ENCODE measurements at places on chromosomes 12 and 14. TPM values are rescaled to one million over a fixed set of nuclear protein-coding genes. Genes with fewer than 3 reads are reported as not detected.
A peak's percentile ranks its signal among the peaks of the same experiment; 100 is the strongest.

GRCh38 chr12:67482751-67483661 is 165.5 kb upstream of the DYRK2 start:
- H3K36me3 ChIP-seq: no peaks in the 10 kb centered on the region
- peaks cover 36% of the 10 kb centered on the region for H3K4me1 ChIP-seq
- peak overlapping the region; percentile 69 for H3K27ac ChIP-seq

GRCh38 chr14:69692594-69692993 is 74.3 kb upstream of the SRSF5 start:
- peaks cover 81% of the 10 kb centered on the region for H3K4me1 ChIP-seq
- no peak overlapping the region for H3K4me3 ChIP-seq
- no peaks in the 10 kb centered on the region for H3K27me3 ChIP-seq
- peaks cover 22% of the 10 kb centered on the region for H3K36me3 ChIP-seq

GRCh38 chr12:5123921-5124320 is 80.2 kb downstream of the KCNA5 start:
- H3K36me3 ChIP-seq: no peaks in the 10 kb centered on the region
- H3K4me3 ChIP-seq: no peak overlapping the region
- DNase-seq: no peak
- H3K27me3 ChIP-seq: peaks cover 27% of the 10 kb centered on the region

The SLC6A12 gene
- not detected for total RNA-seq

DNA sequence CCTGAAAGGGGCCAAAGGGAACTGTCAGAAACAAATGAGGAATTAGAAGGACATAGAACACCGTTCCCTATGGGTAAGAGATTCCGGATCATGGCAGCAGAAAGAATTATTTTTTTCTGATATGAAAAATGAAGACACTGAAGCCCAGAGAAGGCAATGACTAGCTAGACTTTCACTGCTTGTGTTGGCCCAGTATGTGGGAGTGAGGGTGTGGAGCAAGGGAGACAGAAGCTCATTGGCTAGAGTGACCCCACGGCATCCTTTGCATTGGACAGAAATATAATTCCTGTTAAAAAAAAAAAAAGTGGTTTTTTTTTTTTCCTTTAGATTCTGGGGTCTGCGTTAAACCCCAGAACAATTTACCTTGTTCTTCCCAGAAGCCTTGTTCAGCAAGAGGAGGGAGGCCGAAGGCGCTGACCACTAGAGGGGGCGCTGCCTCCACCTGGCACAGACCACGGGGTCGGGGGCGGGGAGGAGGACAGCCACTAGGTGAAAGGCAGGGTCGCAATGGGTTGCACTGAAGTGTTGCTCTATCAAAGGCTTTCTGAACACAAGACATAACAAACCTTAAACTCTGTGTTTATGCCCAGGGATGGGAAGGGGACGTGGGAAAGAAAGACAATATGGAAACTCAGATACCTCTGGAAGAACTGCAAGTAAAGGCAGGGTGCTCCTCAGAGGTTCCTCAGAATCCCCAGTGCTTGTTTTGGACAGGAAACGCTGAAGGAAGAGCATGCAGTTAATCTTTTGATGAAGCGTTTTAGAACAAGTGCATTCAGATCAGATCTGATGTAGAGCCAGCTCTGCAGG is 156.8 kb downstream of the KCNA5 start:
- H3K36me3 ChIP-seq: no peaks in the 10 kb centered on the region
- peaks cover 13% of the 10 kb centered on the region for H3K27me3 ChIP-seq

The NFE2 gene
- not detected for total RNA-seq

GRCh38 chr14:61080591-61081010 is 99.6 kb downstream of the SLC38A6 start:
- no peak overlapping the region for H3K4me3 ChIP-seq
- H3K27ac ChIP-seq: no peak overlapping the region
- H3K27me3 ChIP-seq: no peaks in the 10 kb centered on the region
- peaks cover 22% of the 10 kb centered on the region for H3K36me3 ChIP-seq
- no peaks in the 10 kb centered on the region for H3K4me1 ChIP-seq

DNA sequence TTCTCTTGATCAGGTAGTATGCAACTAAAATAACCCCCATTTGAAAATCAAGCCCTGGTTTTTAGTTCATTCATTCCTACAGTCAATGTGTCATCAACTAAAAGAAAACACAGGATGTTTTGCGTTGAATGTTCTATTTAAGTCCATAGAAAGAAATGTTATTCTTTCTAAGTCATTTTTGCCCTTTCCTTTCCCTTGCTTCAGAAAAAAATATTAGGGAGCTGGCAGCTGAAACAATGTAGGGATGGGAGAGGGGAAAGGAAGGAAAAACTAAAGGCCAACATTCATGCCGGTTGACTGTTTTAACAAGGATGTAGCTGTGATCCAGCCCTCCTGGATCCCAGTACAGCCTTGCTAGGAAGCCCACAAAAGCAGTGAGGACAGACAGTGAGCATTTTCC is 155.1 kb downstream of the BTG1 start:
- H3K4me3 ChIP-seq: no peak overlapping the region
- H3K27me3 ChIP-seq: no peaks in the 10 kb centered on the region
- H3K36me3 ChIP-seq: no peaks in the 10 kb centered on the region
- no peak for DNase-seq
- H3K27ac ChIP-seq: peak overlapping the region; percentile 84

- H3K4me1 ChIP-seq: peaks cover 2% of the 10 kb centered on the region
- H3K27me3 ChIP-seq: peaks cover 2% of the 10 kb centered on the region
- H3K27ac ChIP-seq: no peak overlapping the region
- peaks cover 3% of the 10 kb centered on the region for H3K36me3 ChIP-seq
- DNase-seq: no peak
Observed at GRCh38 chr12:22173177-22173576, 127.2 kb downstream of the CMAS start.

DNA sequence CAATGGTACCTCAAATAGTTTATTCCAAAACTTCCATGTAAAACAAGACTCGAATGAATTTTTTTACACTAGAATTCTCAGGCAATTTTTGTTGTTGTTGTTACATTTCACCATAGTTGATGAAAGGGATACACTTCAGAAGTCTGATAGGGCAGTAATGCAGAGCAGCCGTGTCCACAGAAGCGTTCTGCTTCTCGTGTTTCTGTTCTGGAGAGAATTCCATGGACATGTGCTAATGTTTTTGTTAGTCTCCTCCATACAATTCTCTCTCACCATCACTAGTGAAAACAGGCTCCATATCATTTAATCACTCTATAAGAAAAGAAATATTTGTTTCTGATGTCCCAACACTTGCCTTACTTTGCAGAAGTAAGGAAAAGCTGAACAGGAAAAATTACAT is 606.1 kb downstream of the SLC16A7 start:
- H3K4me3 ChIP-seq: no peak overlapping the region
- H3K36me3 ChIP-seq: no peaks in the 10 kb centered on the region
- no peaks in the 10 kb centered on the region for H3K27me3 ChIP-seq
- DNase-seq: no peak
- no peak overlapping the region for H3K27ac ChIP-seq

The KRT8 gene
- total RNA-seq: 0.52 TPM

DNA sequence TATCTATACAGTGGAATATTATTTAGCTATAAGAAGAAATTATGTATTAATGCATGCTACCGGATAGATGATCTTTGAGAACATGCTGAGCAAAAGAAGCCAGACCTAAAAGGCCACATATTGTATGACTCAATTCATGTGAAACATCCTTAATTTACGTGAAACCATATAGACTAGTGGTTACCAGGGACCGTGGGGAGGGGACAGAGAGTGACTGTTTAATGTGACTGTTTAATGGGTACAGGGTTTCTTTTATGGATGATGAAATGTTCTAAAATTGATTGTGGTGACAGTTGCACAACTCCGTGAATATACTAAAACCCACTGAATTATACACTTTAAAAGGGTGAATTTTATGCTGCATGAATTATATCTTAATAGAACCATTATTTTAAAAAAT is 8.5 kb upstream of the BCL7A start:
- no peak overlapping the region for H3K4me3 ChIP-seq
- DNase-seq: no peak
- H3K36me3 ChIP-seq: no peaks in the 10 kb centered on the region
- no peak overlapping the region for H3K27ac ChIP-seq
- H3K27me3 ChIP-seq: no peaks in the 10 kb centered on the region

DNA sequence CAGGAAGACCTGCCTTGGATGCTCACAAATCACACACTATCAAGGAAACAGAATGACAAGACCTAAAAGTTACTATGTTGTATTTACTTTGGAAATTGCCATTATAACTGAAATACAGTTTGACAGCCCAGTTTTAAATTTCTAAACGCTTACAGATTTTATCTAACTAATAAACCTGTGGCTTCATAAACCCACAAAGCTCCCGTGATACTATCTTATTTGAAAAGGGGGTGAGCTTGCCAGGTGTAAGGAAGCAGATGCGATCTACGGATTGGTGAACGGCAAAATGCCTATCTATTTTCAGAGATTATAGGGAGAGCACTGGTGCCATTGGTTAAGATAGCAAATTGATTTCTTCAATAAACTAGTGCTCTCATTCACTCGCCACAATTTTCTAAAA is 485.5 kb downstream of the BCAT1 start:
- no peaks in the 10 kb centered on the region for H3K4me1 ChIP-seq
- no peaks in the 10 kb centered on the region for H3K36me3 ChIP-seq
- no peak for DNase-seq
- H3K4me3 ChIP-seq: no peak overlapping the region
- H3K27ac ChIP-seq: no peak overlapping the region
- H3K27me3 ChIP-seq: no peaks in the 10 kb centered on the region

The PCED1B gene
- total RNA-seq: 79.4 TPM

- peaks cover 28% of the 10 kb centered on the region for H3K4me1 ChIP-seq
- peak overlapping the region; percentile 84 for H3K27ac ChIP-seq
- no peak for DNase-seq
- no peaks in the 10 kb centered on the region for H3K27me3 ChIP-seq
- peak overlapping the region; percentile 99 for H3K4me3 ChIP-seq
Observed at GRCh38 chr12:122080149-122081082, 1.9 kb downstream of the MLXIP start.

- H3K27me3 ChIP-seq: no peaks in the 10 kb centered on the region
- no peaks in the 10 kb centered on the region for H3K36me3 ChIP-seq
- no peak overlapping the region for H3K27ac ChIP-seq
Observed at GRCh38 chr12:69354556-69355187, 4.9 kb upstream of the YEATS4 start.

DNA sequence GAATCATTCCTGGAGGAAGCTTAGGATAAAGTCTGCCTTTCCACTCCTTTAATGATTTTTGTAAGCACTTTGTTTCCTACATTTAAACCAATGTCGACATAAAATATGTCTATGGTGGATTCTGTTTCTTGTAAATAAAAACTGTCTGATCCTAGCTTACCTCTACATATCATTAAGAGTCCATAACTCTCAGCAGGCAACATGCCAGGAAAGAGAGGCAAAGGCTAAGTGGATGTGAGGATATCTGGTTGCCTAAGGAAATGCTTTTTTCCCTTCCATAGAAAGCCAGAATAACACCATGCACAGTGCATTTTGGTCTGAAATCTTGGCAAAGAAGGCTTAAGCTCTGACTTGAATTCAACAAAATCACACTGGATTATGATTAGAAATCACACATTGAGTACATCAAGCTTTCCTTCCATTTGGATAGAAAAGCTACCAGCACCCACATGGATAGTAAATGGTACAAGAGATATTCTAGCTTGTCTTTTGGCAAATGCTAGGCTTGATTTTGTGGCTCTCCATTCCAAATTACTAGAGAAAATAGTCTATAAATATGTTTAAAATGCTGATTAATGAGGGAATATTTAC is 57.0 kb upstream of the CNTN1 start:
- no peaks in the 10 kb centered on the region for H3K36me3 ChIP-seq
- DNase-seq: no peak
- no peaks in the 10 kb centered on the region for H3K27me3 ChIP-seq
- no peaks in the 10 kb centered on the region for H3K4me1 ChIP-seq

GRCh38 chr14:72165229-72165698 is 233.0 kb downstream of the RGS6 start:
- peaks cover 5% of the 10 kb centered on the region for H3K27me3 ChIP-seq
- H3K4me1 ChIP-seq: no peaks in the 10 kb centered on the region
- H3K36me3 ChIP-seq: no peaks in the 10 kb centered on the region
- no peak overlapping the region for H3K4me3 ChIP-seq
- DNase-seq: no peak

DNA sequence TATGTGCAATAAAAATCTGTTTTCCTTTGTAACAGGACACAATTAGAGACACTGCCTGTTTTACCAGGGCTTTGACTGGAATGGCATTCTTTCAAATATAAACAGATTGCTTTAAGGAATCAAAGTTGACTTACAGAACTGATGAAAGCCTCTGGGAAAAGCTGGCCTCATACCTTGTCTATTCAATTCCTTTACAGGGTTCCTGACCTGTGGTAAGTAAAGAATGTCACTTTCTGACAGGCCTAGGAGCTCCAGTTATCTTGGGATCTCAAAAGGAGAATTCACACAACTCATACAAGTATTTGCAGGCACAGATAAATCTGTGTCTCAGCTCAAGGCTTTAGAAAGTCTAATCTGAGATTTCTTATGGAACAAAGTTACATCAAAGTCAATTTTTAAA is 88.4 kb downstream of the BCAT1 start:
- H3K36me3 ChIP-seq: no peaks in the 10 kb centered on the region
- no peak for DNase-seq
- H3K27me3 ChIP-seq: no peaks in the 10 kb centered on the region
- no peak overlapping the region for H3K4me3 ChIP-seq
- H3K4me1 ChIP-seq: no peaks in the 10 kb centered on the region

Measured in naive thymus-derived CD8-positive, alpha-beta T cell (primary cell).